Endothelial cell of umbilical vein (primary cell): ENCODE measurements at places on chromosomes 16 and 17. TPM values are rescaled to one million over a fixed set of nuclear protein-coding genes. Genes with fewer than 3 reads are reported as not detected.
A peak's percentile ranks its signal among the peaks of the same experiment; 100 is the strongest.

GRCh38 chr16:15647294-15648014, 2.6 kb upstream of the NDE1 start:
- no peak for DNase-seq

DNA sequence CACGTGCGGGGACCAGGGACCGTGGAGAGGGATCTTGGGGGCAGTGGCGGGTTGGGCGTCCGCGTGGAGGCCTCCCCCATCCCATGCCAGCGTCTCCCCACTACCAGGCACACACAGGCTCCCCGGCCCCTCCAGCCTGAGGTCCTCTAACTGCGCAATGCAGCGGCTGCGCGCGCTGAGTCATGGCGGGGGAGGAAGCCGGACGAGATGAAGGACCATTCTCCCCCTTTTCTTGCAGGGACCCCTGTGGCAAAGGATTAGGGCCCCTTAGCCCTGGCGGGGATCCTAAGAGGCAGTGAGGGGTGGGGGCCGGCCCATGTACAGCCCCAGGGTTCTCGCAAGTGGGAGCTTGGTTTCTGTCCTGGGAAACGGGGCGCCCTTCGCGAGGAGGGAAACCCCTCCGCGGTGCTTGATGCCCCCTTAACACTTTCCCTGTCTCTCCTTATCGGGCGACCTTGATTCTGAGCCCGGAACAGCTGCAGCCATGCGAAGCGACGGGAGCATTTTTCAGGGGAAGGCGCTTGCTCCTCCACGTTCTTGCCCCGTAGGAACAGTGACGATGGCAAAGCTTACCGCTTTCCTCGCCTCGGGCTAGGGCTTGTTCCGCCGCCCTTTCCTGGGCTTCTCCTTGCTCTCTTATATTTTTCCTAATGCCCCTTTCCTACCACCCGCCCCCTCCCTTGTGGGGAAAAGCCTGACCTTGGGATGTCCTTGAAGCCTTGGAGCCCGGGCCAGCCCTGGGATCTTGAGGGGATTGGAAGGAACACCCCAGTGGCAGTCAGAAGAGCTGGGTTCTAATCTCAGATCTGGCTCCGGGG, 592 bp downstream of the ALDOA start:
- DNase-seq, result no peak

Gene MT1M
- polyA plus RNA-seq, result 4.1 and 4.3 TPM in 2 replicates

Gene EIF3CL
- polyA plus RNA-seq, result 137 and 188 TPM in 2 replicates

GRCh38 chr16:31105677-31106213, 2.4 kb upstream of the BCKDK start:
- DNase-seq, result peak; percentile 63

GRCh38 chr17:37124821-37125173, 176.0 kb downstream of the AATF start:
- no peak for DNase-seq

DNA sequence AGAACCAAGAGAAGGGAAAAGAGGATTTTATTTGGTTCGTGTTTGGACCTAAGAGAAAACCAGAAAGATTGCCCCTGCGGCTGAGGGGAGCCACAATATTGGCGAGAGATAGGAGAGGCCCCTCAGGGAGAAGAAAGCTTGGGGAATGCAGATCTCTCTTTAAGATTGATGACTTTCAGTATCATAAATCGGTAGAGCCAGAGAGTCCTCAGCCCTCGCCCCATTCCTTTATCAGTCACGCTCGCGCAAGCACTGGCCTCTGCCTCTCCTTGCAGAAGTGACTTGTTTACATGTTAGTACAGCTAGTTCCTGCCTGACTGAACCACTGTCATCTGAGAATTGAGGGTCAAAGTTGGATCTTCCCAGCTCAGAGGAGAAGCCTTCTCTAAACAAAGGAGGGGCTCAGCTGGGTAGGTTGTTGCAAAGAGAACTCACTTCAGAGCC, 21.5 kb upstream of the KRT19 start:
- no peak for DNase-seq

DNA sequence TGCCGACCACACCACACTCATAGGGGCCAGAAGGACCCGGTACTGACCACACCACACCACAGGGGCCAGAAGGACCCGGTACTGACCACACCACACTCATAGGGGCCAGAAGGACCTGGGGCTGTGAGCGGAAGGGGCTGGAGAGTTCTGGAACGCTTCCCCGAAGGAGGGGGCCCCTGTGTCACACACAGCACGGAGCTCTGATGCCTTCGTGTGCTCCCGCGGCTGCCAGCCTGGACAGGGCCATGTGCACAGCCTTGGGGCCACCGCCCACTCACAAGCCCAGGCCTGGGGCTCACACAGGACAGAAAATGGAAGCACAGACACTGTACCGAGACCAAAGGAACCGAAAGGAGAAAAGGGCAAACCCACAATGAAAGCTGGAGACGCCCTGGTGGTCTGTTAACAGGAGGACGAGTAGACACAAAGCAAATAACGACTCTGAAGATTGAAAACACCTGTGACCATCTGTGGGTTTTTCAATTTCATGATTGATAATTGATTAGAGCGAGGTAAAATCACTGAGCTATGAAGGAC, 106.5 kb upstream of the METRNL start:
- no peak for DNase-seq

DNA sequence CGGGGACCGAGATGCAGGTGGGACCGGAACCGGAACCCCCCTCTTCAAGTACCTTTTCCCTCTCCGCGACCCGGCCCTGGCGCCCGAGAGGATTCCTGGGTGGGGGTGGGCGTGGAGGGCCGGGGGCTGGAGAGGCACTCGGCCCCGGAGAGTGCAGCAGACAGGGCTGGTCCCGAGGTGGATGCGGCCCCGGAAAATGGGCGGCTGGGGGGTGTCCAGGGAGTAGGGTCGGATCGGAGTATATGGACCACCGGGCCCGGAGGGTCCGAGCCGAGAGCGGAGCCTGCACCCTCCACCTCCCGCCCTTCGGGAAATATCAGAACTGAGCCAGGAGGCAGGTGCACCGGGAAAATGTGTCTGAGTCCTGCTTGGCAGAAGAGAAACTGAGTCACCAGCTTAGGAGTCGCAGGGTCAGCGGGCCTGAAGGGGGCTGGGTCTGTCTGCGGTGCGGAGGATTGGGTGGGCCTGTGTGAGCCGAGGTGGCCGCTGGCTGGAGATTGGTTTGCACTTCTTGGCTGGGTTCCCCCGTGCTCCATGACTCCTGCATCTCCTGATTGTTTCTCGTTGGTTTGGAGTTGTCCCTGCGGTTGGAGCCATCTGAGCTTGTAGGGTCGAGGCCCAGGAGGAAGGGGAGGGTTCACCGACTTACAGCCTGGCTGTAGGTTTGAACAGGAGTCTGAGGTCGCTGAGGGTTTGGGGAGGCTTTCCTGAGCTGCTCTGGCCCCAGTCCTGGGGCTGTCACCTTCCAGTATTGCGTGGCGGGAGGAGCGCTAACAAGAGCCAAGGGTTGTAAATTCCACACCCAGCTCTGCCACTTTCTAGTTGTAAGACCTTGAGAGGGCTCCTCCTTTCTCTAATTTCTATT, 518 bp downstream of the SH2B1 start:
- DNase-seq, result peak; percentile 52

GRCh38 chr16:2216330-2216729, 1.7 kb upstream of the PGP start:
- DNase-seq, result no peak

Gene ITGB3
- 50.2 and 55.8 TPM in 2 replicates for polyA plus RNA-seq

DNA sequence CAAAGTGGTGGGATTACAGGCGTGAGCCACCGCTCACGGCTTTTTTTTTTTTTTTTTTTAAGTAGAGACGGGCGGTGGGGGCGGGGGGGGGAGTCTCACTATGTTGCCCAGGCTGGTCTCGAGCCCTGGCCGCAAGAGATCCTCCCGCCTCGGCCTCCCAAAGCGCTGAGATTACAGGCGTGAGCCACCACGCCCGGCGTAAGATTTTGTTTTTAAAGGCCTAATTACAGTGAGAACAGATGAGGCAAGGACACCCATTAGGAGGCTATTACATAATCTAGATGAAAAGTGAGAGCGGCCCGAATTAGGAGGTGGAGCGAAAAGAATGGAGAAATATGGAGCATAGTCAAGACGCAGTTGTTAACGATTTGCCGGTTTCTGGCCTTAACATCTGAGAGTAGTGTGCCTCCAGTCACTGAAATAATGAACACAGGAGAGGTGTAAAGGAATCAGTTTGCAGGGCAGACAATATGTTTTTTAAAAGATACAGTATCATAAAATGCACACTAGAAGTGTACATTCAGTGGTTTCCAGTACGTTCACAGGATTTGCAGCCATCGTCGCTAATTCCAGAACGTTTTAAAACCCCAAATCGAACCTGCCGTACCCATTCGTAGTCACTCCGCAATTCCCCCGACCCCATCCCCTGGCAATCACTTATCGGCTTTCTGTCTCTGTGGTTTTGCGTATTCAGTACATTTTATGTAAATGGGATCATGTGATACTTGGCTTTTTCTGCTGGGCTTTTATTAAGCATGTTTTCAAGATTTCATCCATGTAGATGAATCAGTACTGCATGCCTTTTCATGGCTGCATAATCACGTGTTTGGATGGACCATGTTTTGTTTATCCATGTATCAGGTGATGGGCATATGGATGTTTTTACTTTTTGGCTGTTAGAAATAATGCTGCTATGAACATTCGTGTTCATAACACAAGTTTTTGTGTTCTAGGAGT, 1.4 kb upstream of the SLX4 start:
- no peak for DNase-seq

- DNase-seq, result no peak
Observed at GRCh38 chr17:4587803-4588202, 3.5 kb downstream of the SMTNL2 start.

- no peak for DNase-seq
Observed at GRCh38 chr16:48963306-48963705, 318.3 kb downstream of the CBLN1 start.

DNA sequence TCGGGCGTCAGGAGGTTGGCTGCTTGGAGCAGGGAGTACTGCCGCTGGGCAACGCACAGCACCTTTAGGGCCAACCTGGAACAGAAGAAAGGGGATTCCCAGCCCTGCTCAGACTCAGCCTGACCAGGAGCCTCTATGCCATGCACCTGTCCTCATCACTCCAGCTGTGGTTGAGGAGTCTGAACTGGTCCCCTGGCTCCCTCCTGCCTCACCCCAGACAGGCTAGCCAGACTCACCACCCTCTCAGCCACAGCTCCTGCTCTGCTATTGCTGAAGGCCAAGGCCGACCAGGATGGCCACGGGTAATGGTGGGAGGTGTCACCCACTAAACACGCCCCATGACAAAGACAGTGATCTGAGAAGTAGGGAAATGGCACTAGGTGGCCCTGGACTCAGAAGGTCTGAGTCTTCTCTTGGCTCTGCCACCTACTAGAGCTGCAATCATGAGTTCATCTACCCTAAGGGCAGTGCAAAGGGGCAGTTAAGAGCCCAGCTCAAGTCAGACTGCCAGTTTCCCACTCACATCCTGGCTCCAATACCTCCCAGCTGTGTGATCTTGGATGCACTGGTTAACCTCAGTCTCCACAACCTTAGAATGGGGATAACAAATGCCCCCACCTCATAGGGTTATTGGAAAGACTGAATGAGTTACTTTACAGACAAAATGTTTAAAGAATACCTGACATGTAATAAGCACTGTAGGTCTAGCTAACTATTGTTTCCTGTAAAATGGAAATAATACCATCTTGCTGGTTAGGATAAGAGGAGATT, 13.8 kb upstream of the GFAP start:
- no peak for DNase-seq

Gene SNX20
- polyA plus RNA-seq, result not detected in 2 replicates

DNA sequence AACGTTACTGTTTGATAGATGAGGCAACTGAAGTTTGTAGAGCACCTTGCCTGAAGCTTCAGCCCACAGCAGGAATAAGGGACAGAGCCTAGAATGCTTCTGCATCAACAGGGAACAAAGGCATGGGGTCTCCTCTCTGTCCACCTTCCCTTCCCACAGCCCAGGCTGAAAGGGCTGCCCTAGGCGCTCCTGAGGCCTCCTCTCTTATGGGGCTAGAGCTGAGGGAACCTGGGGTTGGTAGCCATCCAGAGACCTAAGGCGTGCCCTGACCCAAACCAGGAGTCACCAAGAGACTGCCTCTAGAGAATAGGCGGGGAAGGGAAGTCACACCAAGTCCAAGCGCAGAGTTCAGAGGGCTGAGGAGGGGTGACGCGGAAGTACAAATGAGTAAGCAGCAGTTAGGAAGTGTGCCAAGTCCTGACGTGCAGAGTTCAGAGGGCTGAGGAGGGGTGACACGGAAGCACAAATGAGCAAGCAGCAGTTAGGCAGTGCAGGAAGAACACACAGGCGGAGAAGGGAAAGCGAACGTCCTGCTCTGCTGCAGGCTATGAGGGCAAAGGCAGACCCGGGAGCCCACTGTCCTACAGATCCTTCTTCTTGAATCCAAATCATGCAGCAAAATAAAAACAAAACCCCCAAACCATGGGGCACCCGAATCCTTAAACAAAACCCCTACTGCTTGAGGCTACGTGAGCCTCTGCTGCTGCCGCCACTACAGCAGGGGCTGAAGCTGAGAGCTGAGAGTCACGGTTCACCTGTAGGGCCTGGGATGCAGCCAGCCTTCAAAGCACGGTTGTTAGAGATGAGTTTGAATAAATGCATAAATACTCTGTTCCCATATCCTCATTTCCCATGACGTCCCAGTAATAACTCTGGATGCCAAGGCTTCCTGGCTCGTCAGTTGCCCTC, 2.7 kb upstream of the SPG7 start:
- DNase-seq, result peak; percentile 91

Gene TEX19
- 0.05 and 0.06 TPM in 2 replicates for polyA plus RNA-seq

Gene ESRP2
- 0.57 and 0.70 TPM in 2 replicates for polyA plus RNA-seq

DNA sequence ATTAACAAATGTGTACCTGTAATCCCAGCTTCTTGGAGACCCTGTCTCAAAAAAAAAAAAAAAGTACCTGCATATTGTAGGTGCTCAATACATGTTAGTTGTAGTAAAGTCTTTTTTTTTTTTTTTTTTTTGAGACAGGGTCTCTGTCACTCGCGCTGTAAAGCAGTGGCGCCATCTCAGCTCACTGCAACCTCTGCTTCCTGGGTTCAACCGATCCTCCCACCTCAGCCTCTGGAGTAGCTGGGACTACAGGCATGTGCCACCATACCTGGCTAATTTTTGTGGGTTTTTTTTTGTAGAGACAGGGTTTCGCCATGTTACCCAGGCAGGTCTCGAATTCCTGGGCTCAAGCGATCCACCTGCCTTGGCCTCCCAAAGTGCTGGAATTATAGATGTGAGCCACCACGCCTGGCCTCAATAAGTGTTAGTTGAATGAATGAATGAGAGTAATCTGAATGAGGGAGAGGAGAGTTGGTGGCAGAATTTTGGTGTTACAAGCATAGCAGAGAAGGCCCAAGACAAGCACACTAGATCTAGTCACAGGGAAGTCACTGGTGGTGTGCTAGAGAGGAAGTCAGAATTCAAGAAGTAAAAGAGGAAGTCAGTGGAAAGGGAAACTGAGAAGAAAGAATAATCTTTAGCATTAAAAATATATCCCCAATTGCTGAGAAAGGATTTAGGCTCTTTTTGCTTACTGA, 9.4 kb upstream of the MYL4 start:
- no peak for DNase-seq

Gene FOXK2
- polyA plus RNA-seq, result 32.8 and 33.4 TPM in 2 replicates

- no peak for DNase-seq
Observed at GRCh38 chr17:77072670-77073069, 68.1 kb upstream of the SEC14L1 start.
